ENCODE measurements at places on chromosomes 7 and 10. TPM values are rescaled to one million over a fixed set of nuclear protein-coding genes. Genes with fewer than 3 reads are reported as not detected.

Gene CYP2E1
- total RNA-seq, result 4.7 TPM

- no peak for DNase-seq
These were observed 82.7 kb upstream of the CALN1 start for GRCh38 chr7:72494807-72495206.

Gene PSPH
- 5.7 TPM for total RNA-seq

Gene SORCS1
- total RNA-seq, result not detected

GRCh38 chr7:30157204-30157603 lies 22.4 kb downstream of the MTURN start:
- peak; percentile 50 for DNase-seq

GRCh38 chr7:30635798-30636197 lies 41.1 kb downstream of the GARS1 start:
- DNase-seq, result no peak

GRCh38 chr10:88147000-88147798 lies 283.8 kb downstream of the PTEN start:
- no peak for DNase-seq

DNA sequence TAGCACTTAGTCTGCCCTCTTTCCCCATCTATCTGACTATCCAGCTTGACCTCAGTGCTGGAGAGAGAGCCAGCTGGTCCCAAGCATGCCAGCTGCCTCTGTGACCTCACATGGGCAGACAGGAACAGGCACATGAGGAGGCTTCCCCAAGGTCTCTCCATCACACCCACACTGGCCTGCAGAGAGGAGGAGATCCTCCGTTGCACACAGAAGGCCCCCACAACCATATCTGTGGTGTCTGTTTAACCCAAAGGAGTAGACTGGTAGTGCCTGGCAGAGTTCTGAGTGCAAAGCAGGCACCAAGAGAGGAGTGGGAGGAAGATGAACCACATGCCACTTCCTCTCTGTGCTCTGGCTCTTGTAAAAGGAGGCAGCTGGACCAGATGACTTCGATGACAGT lies 4.8 kb upstream of the ANK3 start:
- no peak for DNase-seq

DNA sequence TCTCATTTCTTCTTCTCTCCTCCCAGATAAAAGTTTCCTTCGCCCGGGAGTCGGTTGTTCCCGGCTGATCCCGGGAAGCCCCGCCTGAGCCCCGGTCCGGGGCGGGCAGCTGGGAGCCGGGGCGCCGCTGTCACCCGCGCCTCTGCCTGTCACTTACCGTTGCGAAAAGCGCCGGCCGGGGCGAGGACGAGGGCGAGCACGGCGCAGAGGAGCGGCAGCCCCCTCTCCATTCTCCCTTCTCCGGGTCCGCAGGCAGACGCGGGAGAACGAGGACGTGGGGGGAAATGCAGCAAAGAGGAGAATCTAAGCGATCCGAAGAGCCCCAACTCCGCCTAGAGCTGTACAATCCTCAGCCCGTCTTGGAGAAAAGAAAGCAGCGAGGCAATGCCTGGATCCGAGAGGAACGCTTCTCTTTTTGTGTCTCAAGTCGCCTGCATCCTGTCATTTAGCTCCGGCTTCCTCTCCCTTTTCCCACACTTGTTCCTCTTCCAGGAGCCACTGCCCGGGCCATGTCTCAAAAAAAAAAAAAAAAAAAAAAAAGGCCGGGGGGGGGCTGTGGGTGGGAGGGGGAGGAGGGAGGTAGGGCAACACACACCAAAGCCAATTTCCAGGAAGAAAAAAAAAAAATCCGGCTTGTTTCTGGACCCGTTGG lies at the start of gene NRP1:
Gene NRP1, minus strand, starts transcription at position 515 of the 652 bp plus-strand sequence. Its CDS starts 285 bp downstream, at position 230.
- DNase-seq, result no peak

- DNase-seq, result no peak
These were observed 479.9 kb upstream of the FOXK1 start for GRCh38 chr7:4202154-4202736.
